ENCODE measurements at places on chromosomes 7 and 10. TPM values are rescaled to one million over a fixed set of nuclear protein-coding genes. Genes with fewer than 3 reads are reported as not detected.

CFAP46 gene
- total RNA-seq = not detected

PIK3CG gene
- total RNA-seq = 25.7 TPM

FAM25C gene
- total RNA-seq = not detected

TAS2R3 gene
- 0.87 TPM for total RNA-seq

AHR gene
- 139 TPM for total RNA-seq

SEMA3C gene
- 0.26 TPM for total RNA-seq

VSIR gene
- 124 TPM for total RNA-seq

- no peak for DNase-seq
These were observed 275.4 kb downstream of the GLRX3 start for GRCh38 chr10:130411496-130412085.

GRCh38 chr10:35442028-35442427 lies 105.7 kb downstream of the CCNY start:
- no peak for DNase-seq

DNA sequence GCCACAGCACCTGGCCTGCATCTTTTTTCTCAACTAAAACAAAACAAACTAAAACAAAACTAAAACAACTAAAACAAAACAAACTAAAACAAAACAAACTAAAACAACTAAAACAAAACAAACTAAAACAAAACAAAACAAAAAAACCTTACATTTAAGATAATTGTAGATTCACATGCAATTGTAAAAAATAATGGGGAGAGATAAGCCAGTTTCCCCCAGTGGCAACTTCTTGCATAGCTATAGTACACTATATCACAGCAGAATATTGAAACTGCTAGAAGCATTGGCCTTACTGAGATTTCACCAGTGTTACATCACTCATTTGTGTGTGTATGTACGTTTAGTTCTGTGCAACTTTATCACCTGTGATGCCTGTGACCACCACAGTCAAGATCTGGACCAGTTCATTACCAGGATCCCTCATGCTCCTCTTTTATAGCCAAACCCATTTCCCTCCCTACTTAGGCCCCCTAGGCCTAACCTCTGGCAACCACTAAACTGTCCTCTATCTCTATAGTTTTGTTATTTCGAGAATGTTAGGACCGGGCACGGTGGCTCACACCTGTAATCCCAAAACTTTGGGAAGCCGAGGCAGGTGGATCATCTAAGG lies 9.3 kb downstream of the FXYD4 start:
- DNase-seq = no peak

GRCh38 chr7:116526897-116527296 lies 2.1 kb downstream of the CAV1 start:
- no peak for DNase-seq

DNA sequence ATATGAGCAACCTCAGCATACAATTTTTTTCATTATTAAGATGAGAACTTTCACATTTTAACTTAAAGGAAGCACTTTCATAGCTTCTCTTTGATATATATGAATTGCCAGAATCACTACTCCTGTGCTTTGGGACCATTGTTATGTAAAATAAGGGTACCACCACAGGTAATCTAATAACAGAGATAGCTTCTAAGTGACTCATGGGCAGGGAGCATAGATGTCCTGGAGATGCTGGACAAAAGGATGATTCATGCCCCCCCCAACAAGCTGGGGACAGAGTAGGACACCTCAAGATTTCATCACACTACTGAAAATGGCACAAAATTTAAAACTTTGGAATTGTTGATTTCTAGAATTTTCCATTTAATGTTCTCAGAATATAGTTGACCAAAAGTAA lies 641.1 kb downstream of the PCDH15 start:
- DNase-seq = no peak

GRCh38 chr7:1534330-1535099 lies 4.0 kb downstream of the MAFK start:
- DNase-seq = no peak

GRCh38 chr7:77699056-77699455 lies 2.8 kb downstream of the RSBN1L start:
- DNase-seq = no peak

DNA sequence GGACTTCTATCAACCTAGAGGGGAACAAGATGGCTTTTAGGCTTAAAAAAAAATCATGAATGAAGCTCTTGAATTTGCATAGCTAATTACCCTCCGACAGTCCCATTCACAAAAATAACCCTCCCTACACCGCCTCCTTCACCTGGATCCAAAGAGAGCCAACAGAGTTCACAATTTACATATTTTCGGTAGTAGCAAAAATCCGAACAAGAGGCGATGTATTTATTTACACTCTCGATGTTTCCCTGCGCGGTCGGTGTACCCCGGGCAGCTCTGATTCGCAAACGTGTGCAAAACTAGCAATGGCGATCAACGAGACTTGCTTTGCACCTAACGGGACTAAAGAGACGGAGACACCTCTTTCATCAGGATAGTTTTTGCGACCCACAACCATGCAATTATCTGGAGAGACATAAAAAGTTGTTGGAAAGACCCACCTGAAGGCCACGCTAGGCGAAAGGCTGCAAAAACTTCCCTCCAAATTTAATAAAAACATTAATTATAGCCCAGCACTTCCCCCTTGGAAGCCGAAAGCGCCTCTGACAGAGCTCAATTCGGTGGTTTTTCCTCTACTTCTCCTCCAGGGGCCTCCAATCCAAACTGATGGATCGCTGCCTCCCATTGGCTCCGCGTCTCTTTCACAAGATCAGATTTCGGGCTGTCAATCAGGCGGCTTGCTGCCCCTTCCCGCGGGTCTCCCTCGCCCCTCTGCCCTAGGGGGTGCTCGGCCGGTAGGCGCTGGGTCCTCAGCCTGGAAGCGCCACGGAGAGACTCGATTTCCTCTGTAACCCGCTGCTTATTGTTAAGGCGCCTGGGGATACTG lies at the start of gene ETV1:
TSS of gene ETV1 (minus strand) at position 541 of the 823 bp plus-strand sequence. CDS start 614 bp downstream, outside the sequence.
- no peak for DNase-seq

DNA sequence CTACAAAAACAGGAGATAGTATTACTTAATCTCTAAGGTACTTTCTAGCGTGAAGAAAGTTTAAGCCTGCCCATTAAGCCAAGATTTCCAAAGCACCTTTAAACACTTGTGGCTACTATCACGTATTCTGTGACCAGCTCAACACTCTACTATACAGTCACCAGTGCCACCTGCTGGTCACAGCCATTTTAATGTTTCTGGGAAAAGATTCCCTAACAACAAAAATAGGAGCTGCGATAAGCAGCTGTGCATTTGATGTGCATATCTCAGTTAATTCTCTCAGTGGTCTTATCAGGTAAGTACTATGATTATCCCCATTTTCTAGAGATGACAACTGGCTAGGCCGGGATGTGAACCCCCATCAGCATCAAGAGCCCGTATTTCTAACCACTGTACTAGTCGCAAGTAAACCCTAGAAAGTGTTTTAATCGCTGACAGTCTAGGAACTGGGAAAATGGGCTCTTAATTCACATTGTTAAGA lies 860 bp downstream of the SEC31B start:
- DNase-seq = no peak

- DNase-seq = no peak
These were observed 67.7 kb downstream of the GPAM start for GRCh38 chr10:112115781-112116385.

GRCh38 chr10:48838834-48839233 lies 100.8 kb downstream of the LRRC18 start:
- no peak for DNase-seq

GRCh38 chr7:20005081-20005480 lies 212.1 kb downstream of the MACC1 start:
- DNase-seq = no peak

DNA sequence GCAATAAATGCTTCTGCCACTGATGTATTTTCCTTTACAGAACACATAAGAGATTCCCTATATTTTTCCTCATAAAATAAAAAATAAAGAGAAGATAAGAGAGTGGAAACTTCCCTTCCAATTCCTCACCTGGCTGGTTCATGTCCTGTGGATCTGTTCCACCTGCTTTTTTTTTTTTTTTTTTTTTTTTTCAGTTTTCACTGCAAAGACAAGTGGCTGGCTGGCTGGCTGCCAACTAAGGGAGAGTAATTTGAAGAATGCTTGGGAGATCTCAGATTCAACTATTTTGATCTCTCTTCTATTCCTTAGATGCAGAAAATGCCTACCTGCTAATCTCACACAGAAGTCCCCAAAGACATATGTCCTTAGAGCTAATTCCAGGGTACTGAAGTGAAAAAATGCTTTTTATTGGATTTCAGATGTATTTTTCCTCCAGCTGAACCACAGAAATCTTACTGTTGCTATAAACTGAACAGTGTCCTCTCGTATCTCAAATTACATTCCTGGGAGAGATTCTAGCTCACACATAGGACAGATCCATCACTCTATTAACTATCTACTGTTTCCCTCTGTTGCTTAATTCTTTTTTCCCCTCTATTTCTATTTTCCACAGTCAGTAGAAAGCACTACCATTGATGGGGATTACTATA lies 120.8 kb downstream of the NRCAM start:
- no peak for DNase-seq

DNA sequence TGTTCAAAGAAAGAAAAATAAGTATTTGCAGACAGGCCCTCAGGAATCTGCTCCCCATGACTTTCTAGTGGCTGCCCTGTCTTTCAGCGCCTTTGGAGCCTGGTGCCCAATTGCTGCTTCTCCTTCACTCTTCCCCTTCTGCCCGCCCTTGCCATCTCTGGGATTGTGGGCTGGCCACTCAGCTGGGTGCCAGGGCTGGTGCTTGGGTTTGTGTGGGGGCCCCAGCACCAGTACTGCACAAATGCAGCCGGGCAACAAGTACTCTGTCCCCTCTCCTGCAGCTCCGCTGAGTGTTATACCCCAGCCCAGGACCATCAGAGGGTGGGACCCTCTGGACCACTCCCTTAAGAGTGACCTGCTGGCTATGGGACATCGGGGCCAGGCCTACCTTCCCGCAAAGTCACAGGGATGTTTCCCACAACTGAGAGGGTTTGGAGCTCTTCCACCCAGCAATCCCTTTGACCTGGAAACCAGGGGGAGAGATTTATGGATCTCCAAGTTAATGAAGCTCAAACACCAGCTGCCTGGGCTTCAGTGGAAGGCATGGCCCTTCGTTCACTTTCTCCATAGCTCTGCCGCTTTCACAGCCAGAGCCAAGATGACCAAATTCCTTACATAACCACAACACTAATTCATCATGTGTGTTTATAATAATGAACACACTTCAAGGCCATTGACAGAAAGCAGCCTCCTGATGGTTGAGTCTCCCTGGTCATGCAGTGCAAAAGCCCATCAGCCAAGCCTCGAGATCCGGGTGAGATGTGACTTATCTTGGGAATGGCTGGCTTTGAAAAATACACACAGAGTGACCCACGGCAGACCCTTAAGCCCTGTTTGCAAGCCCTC lies 313.9 kb upstream of the ZNF32 start:
- DNase-seq = no peak

GRCh38 chr7:47329320-47329926 lies 252.5 kb downstream of the TNS3 start:
- DNase-seq = no peak

GRCh38 chr10:96188421-96188820 lies 58.3 kb downstream of the ZNF518A start:
- no peak for DNase-seq

DNA sequence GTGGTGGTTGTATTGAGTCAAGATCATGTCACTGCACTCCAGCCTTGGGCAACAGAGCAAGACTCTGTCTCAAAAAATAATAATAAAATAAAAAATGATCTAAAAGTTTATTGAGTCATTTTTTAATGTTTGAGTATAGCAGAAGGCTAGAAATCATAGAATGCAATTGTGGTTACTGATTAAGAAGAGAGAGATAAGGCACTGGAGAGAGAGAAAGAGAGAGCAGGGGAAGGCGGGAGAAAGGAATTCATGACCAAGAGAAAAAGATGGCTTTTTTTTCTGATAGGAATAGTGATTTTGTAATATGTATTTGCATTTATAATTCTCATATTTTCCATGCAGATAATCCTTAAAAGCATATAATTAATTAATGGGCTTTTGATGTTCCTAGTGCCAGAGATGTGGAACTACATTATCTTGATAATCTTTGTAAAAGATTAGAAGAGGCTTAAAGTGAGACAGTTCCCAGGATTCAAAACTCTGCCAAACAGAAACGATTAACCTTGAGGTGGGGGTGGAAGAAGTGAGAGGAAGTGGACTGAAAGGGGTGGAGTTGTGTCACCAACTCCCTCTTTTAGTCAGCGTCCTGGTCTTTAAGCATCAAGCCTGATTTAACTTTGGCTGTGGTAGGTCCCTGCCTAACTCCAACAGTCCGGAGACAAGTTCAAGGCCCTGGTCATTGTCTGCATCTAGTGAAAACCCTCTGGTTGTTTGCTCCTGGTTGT lies 76.2 kb downstream of the CHN2 start:
- DNase-seq = no peak

GRCh38 chr10:63421591-63421990 lies 44.2 kb downstream of the JMJD1C start:
- DNase-seq = no peak

- no peak for DNase-seq
These were observed 48.1 kb upstream of the TES start for GRCh38 chr7:116162254-116162653.

DNA sequence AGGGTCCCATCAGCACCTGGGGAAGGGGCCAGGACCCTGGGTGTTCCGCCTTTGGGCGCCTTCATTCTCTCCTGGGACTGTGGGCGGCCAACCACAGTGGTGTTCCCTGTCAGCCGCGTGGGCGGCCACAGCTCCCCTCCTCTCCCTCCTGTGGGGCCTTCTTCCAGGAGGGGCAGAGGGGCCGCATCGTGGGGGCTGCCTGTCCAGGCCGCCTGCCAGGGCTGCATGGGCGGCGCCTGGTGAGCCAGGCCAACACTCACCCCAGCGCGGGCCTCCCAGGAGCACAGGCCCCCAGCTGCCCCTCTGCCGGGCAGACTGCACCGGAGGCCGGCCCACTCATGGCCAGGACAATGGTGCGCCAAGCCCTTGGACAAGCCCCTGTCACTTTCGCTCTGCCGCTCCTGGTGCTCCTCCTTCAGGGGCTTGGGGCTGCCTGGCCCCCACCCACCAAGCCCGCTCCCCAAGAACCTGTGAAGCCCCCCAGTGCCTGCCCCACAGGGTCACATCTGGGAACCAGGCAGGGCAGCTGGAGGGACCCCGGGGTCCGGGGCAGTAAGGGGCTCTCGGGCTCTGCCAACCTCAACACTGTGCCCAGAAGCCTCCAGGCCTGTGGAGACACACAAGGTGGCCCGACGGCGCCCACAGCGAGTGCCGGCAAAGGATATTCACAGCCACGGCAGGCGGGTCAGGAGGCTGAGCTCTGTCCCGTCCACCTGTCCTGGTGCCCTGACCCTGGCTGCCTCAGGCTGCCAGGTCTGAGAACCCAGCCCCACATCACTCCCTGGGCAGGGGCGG lies 42.8 kb downstream of the AP5Z1 start:
- no peak for DNase-seq

GRCh38 chr7:110754649-110755048 lies 336.3 kb upstream of the LRRN3 start:
- DNase-seq = no peak

- DNase-seq = no peak
These were observed 14.4 kb downstream of the NPSR1 start for GRCh38 chr7:34672430-34672829.

Measured in T-helper 17 cell (primary cell).